Spinal cord (tissue), 10 donors: ENCODE measurements at places on chromosomes 5 and 9. TPM values are rescaled to one million over a fixed set of nuclear protein-coding genes. Genes with fewer than 3 reads are reported as not detected.

Gene SPAAR
- 0.77 TPM for total RNA-seq

Gene HSPB3
- 1.4 TPM for total RNA-seq

Gene AQP7
- total RNA-seq, result 0.33 TPM

Gene CYLC2
- not detected for total RNA-seq

Gene DDX4
- total RNA-seq, result 0.10 TPM

Gene PCDH12
- 12.9 TPM for total RNA-seq

Gene DMRT3
- 0.30 TPM for total RNA-seq

Gene NELFB
- total RNA-seq, result 29.6 TPM

Gene ZDHHC11B
- total RNA-seq, result 7.5 TPM

Gene ARAP3
- 2.8 TPM for total RNA-seq

- H3K27me3 ChIP-seq, result no peaks in the 10 kb centered on the region
- H3K27ac ChIP-seq, result no peak overlapping the region
- H3K36me3 ChIP-seq, result no peaks in the 10 kb centered on the region
- H3K4me1 ChIP-seq, result no peaks in the 10 kb centered on the region
- DNase-seq, result no peak
Observed at GRCh38 chr5:17398866-17399835, 98.9 kb upstream of the TAF11L2 start.

GRCh38 chr5:134510970-134511795 is 14.3 kb upstream of the JADE2 start:
- H3K36me3 ChIP-seq, result no peaks in the 10 kb centered on the region
- H3K4me1 ChIP-seq, result peaks cover 4% of the 10 kb centered on the region
- H3K4me3 ChIP-seq, result no peak overlapping the region
- no peaks in the 10 kb centered on the region for H3K27me3 ChIP-seq
- no peak for DNase-seq

GRCh38 chr9:7827056-7827455 is 27.5 kb upstream of the DMAC1 start:
- no peak for DNase-seq
- no peaks in the 10 kb centered on the region for H3K27me3 ChIP-seq
- no peak overlapping the region for H3K4me3 ChIP-seq
- H3K27ac ChIP-seq, result no peak overlapping the region

DNA sequence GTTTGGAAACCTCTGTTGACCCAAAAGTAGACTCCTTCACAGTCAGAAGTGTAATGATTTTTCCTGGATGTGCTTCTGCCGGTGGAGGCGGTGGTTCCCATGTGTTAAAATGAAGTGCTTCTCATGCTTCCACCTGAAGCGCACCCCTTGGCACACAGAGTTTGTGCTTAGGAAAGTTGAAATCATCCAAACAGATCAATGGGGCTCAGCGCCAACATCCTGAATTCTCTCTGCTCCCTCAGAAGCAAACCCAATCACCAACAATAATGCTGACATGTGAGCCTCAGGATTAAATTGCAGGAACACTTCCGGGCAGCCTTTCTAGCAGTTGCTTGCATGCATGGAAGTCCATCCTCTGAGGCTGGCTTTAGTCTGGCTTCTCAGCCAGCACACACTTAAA is 71.0 kb downstream of the MED10 start:
- DNase-seq, result no peak
- H3K36me3 ChIP-seq, result peaks cover 3% of the 10 kb centered on the region
- H3K27me3 ChIP-seq, result no peaks in the 10 kb centered on the region
- H3K27ac ChIP-seq, result no peak overlapping the region

GRCh38 chr5:179323026-179323870 is 22.0 kb downstream of the ADAMTS2 start:
- no peaks in the 10 kb centered on the region for H3K36me3 ChIP-seq
- no peak for DNase-seq
- peaks cover 45% of the 10 kb centered on the region for H3K4me1 ChIP-seq
- no peak overlapping the region for H3K4me3 ChIP-seq

DNA sequence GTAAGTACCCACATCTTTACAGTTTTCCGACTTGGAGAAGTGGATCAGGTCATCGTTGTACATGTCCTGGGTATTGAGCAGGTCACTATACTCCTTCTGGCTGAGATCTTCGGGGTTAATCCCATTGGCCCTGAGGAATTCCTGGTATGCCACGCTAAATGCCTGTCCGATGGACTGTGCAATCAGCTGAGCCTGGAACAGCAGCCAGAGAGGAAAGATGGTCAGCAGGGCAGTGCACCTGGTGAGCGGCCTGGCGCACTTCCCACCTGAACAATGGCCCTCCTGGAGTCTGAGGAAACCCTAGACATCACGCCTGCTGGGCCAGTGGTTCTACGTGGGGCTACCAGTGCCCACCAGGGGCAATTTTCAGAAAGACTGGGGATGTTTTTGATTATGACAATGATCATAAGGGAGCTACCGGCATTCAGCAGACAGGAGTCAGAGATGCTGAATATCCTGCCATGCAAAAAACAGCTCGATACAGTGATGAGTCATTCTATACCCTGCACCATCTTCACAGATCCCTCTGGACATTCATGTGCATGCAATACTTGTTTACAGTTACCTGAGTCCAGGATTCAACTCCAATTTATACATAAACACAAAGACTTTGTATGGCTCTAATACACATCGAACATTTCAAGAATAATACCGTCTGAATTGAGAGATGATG is 127.2 kb downstream of the ENTREP1 start:
- H3K27me3 ChIP-seq, result no peaks in the 10 kb centered on the region
- H3K27ac ChIP-seq, result no peak overlapping the region
- H3K4me1 ChIP-seq, result peaks cover 10% of the 10 kb centered on the region
- H3K36me3 ChIP-seq, result peaks cover 40% of the 10 kb centered on the region

DNA sequence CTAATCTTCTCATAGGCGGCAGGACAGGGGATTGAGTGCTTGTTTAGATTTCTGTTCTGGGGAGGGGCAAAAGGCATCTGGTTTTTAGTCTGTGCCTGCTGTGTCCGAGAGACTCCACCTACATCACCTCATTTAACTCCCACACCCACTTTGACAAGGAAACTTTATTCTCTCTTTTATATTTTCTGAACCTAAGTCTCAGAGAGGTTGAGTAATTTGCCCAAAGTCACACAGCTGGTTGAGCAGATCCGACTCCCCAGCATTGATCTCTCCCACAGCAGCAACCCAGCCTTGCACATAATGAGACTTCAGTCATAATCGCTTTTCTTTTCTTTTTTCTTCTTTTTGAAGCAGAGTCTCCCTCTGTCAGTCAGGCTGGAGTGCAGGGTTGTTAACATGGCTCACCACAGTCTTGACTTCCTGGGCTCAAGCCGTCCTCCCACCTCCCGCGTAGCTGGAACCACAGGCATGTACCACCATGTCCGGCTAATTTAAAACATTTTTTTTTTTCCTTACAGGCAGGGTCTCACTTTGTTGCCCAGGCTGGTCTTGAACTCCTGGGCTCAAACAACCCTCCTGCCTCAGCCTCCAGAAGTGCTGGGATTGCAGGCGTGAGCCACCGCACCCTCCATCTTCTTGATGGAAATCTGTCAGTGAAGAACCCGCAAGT is 36.5 kb upstream of the ANKRD33B start:
- no peak overlapping the region for H3K27ac ChIP-seq
- no peak overlapping the region for H3K4me3 ChIP-seq
- no peaks in the 10 kb centered on the region for H3K4me1 ChIP-seq

DNA sequence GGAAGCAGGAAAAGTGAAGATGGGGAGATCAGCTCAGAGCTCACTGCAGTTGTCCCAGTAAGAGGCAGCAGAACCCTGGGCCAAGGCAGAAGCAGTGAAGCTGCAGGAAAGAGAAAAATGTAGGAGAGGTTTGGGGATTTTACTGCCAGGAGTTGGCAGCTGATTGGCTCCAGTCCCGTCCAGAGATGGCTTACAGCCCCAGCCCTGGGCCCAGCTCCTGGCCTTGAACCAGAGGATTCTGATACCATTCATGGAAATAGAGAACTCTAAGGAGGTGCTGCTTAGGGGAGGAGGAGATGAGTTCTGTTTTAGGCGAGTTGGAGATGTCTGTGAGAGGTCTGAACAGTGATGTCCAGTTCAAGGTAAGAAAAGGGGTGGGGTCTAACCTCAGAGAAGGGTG is 4.6 kb downstream of the MORN5 start:
- no peak overlapping the region for H3K27ac ChIP-seq
- H3K4me3 ChIP-seq, result no peak overlapping the region
- DNase-seq, result no peak
- no peaks in the 10 kb centered on the region for H3K4me1 ChIP-seq
- H3K27me3 ChIP-seq, result no peaks in the 10 kb centered on the region
- no peaks in the 10 kb centered on the region for H3K36me3 ChIP-seq

DNA sequence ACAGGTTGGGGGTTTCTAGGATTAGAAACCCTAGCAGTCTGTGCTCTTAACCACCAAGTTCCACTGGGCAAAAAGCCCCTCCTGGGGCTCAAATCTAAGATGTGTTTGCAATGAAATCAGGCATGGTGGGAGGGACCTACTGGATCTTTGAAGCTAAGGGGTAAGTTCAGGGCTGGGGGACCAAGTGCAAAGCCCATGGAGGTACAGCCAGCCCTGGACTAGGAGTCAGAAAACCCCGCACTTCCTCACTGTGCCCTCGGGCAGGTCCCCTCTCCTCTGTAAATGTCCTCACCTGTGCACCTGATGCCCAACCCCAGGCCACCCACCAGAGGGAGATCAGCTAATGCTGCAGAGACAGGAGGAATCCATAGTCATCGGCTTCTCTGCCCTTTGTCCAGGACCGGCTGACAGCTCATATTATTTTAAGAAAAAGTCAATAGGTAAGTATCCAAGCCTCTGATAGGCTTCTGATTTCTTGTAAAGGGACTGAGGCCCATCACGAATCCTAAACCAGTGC is 138.3 kb downstream of the PAX5 start:
- H3K27ac ChIP-seq, result no peak overlapping the region
- H3K36me3 ChIP-seq, result no peaks in the 10 kb centered on the region
- H3K4me3 ChIP-seq, result no peak overlapping the region
- peaks cover 3% of the 10 kb centered on the region for H3K27me3 ChIP-seq

DNA sequence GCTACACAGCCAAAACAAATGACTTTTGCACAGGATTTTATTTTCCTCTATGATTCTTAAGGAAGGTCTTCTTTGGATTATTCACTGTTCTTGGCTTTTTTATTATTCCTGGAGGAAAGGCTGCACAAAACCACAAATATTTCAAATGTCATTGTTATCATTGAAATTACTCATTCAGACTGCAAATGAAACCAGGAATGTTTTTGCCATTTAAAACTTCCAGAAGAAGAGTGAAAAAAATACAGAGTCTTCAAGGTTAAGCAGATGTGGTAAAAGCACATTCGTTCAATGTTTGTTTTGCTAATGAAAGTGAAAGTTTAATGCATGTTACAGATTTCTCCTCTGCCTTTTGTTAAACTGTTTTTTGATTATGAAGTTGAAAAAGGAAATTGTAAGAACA is 238.2 kb downstream of the TLE4 start:
- H3K4me1 ChIP-seq, result no peaks in the 10 kb centered on the region
- no peaks in the 10 kb centered on the region for H3K27me3 ChIP-seq
- H3K4me3 ChIP-seq, result no peak overlapping the region

DNA sequence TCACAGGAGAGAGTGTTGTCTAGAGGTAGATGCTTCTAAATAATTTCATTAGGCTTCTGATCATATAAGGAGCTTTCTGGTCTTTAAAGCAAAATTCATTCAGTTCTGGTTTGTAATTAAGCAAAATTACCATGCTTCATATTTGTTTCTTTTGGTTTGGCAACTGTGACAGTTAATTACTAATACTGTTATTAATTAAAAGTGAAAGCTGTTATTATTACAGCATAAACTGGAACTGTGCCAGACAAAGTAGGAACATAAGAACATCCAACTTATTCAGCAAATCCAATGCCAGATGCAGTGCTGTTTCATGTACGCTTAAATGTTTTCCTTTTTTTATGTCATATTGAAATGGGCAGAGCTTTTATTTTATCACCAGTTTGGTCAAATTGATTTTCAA is 70.4 kb upstream of the DAB2 start:
- H3K4me3 ChIP-seq, result no peak overlapping the region
- no peaks in the 10 kb centered on the region for H3K36me3 ChIP-seq
- no peaks in the 10 kb centered on the region for H3K27me3 ChIP-seq
- DNase-seq, result no peak
- H3K4me1 ChIP-seq, result no peaks in the 10 kb centered on the region

DNA sequence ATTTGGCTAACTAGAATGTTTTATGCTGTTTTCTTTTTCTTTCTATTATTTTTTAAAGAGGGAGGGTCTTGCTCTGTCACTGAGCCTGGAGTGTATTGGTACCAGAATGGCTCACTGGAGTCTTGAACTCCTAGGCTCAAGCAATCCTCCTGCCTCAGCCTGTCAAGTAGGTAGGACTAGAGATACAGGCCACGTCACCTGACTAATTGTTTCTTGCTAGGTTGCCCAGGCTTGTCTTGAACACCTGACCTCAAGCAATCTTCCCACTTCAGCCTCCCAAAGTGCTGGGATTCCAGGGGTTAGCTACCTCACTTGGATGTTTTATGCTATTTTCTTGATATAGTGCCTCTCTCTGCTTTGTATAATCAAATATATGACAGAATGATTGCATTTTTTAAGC is 166.2 kb downstream of the AOPEP start:
- H3K27me3 ChIP-seq, result no peaks in the 10 kb centered on the region
- no peak for DNase-seq
- no peak overlapping the region for H3K4me3 ChIP-seq
- H3K4me1 ChIP-seq, result no peaks in the 10 kb centered on the region
- H3K27ac ChIP-seq, result no peak overlapping the region
